Stimulated activated CD8-positive, alpha-beta memory T cell treated with anti-CD3 and anti-CD28 coated beads, Interleukin-4, amount 100 ng/mL, for 1 hour (primary cell): ENCODE measurements at places on chromosomes 11 and 22.

DNA sequence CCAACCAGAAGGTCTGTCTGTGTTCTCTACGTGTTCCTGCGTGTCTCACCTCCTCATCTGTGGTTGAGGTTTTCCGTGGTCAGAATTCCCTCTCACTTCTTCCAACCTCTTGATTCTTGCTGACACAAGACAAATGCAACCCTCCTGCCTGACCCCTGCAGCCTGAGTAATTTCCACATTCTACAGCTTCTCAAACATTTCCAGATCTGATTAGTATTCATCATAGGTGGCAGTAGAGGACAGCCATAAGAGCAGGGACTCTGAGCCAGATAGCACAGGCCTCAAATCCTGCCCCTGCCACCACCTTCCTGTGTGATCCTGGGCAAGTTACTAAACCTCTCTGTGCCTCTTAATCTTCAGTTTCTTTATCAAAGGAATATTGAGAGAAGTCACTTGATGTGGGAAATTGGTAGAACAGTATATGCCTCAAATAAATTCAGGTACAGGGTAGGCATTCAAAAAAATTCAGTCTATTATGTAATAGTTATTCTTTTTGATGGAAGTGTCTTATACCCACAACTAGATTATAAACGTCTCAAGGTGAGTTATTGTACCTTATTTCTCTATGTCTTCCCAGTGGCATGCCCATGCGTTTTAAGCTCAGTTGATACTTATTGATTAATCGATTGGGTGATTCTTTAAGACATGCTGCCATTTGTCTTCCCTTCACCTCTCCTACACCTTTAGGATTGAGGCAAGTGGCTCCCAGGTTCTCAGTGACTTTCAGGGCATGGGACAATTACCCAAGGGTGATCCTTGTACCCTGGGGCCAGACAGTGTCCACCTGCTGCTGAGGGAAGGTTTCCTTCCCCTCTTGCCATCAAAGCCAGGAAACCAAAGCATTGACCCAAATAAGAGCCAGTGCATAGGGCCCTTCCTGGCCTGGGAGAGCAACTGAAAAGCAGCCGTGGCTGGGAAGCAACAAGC, 19.6 kb downstream of the POU2AF1 start:
- DNase-seq: no peak

DNA sequence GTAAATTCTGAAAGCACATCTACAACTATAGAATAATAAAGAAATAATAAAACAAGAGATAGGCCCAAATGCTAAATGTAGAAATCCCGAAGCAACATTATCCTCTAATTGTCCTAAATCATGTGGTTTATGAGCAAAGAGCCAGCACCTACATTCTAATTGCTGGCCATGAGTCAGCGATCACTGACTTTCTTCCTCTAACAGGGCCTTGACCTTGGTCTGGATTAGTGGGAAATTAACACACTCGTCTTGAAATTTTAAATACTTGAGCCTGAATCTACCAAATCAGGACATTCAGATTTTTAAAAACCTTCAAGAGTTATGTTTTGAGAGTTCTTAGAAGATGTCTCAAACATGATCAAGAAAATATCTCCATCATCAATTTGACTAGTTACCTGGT, 727.6 kb downstream of the METTL15 start:
- DNase-seq: no peak

DNA sequence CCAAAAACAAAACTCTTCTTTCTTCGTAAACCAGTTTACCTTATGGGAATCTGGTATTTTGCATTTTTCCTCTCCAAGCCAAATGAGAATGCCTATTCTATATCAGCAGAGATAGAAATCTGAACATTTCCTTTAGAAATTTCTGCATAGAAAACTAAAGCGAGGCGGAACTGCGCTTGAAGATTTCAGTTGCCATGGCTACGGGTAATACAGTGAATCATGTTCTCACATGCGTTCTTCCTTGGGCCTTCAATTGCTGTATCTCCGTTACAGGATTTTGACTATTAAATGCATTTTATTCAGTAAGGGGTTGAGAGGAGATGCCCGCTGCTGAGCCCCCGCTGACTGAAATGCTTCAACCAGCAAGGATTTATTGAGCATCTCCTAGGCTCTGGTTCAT, 108.2 kb upstream of the CRYBB3 start:
- no peak for DNase-seq

DNA sequence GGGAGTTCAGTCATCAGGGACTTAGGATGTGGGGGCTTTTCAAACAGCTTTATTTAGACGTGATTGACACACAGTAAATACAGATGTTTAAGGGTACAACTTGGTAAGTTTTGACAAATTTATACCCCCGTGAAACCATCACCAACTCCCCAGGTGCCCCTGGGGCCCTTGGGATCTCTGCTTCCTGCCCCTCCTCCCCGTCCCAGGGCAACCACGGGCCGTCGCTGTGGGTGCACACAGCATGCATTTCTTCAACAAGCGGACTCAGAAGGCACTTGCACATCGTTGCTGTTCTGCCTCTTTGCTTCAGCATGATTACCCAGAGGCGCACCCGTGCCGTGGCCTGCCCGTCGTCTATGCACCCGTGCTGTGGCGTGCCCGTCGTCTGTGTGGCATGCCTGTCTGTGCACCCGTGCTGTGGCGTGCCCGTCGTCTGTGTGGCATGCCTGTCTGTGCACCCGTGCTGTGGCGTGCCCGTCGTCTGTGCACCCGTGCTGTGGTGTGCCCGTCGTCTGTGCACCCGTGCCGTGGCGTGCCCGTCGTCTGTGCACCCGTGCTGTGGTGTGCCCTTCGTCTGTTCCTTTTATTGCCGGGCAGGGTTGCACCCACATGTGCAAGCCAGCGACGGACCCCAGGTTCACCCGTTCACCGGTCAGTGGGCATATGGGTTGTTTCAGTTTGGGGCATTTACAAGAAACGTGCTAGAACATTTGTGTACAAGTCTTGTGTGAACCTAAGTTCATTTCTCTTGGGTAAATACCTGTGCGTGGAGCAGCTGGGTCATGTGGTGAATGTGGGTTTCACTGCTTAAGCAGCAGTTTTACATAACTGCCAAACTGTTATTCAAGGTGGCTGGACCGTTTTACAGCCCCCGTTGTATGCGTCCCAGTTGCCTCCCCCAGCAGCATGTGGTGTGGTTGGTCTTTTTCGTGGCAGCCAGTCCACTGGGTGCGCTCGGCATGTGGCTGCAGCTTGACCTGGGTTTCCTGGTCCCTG, 8.3 kb downstream of the CD81 start:
- DNase-seq: no peak

GRCh38 chr11:44515048-44515447, 50.4 kb upstream of the CD82 start:
- DNase-seq: no peak

GRCh38 chr22:44196241-44196640, 15.5 kb downstream of the PARVG start:
- DNase-seq: no peak

- DNase-seq: no peak
Measured at GRCh38 chr11:17558025-17558780, 11.1 kb downstream of the OTOG start.

DNA sequence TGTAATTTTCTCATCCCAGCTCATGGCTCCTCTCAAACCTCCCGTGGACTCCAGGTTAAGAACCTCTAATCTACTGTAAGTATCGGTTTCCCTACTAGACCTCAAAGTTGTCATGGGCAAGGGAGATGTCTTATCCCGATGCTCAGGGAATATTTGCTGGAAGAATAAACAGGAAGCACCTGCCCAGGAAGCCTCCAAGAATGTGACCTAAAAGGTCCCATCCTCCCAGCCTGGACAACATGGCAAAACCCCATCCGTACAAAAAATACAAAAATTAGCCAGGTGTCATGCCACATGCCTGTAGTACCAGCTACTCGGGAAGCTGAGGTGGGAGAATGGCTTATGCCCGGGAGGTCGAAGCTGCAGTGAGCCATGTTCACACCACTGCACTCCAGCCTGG, 62.4 kb downstream of the APOL1 start:
- no peak for DNase-seq

DNA sequence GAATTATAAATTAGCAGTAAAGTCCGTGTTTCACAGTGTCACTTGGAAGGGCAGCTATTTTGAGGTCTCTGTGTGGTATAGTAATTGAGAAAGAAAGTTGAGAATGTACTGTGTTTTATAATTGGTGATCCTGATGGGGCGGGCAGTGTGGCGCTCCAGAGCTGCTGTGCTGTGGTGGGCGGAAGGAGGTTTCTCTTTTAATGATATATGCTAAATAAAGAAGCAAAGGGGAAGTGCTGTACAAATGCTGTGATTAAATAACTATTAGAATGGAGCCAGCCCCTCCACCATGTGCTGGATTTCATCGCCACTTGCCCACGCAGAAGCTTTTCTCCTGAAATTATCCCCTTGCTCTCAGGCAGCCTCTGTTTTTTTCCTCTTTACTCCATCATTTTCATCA, 24.6 kb downstream of the ATXN10 start:
- no peak for DNase-seq

DNA sequence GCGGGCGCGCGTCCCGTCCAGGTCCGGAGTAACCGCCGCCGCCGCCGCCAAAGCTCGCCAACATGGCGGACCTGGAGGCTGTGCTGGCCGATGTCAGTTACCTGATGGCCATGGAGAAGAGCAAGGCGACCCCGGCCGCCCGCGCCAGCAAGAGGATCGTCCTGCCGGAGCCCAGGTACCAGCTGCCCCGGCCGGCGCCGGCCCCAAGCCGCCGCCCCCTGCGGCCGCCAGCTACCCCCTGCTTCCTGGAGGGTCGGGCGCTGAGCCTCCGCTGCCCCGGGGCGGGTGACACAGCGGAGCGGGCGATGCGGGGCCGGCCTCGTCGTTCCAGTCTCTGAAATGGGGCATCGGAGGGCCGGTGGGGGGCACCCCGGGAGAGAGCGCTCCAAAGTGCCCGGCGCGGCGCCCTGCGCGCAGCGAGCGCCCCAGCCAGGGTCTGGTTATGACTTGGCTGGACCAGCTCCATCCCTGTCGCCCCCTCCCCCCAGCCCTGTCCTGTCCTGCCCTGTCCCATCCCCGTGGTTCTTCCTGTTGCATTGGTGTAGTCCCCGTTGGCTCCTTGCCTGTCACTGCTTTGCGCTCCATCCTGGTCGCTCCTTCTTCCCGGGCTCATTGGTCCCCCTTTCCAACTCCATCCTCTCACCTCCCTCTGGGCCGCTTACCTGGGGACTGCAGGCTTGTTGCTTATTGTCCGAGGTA, 653 bp downstream of the GRK3 start:
- DNase-seq: no peak
